ENCODE measurements at places on chromosomes 1 and 21. TPM values are rescaled to one million over a fixed set of nuclear protein-coding genes. Genes with fewer than 3 reads are reported as not detected.

UBE2U gene
- total RNA-seq: not detected

DONSON gene
- total RNA-seq: 17.7 TPM

ZNF362 gene
- total RNA-seq: 15.8 TPM

ORC1 gene
- 1.6 TPM for total RNA-seq

GNG4 gene
- not detected for total RNA-seq

ATP1A4 gene
- not detected for total RNA-seq

CELA2B gene
- not detected for total RNA-seq

RNF186 gene
- not detected for total RNA-seq

CORT gene
- not detected for total RNA-seq

AADACL4 gene
- not detected for total RNA-seq

HSD3B1 gene
- total RNA-seq: not detected
